SK-N-SH (cell line): ENCODE measurements at places on chromosomes 12 and 14.
A peak's percentile ranks its signal among the peaks of the same experiment; 100 is the strongest.

DNA sequence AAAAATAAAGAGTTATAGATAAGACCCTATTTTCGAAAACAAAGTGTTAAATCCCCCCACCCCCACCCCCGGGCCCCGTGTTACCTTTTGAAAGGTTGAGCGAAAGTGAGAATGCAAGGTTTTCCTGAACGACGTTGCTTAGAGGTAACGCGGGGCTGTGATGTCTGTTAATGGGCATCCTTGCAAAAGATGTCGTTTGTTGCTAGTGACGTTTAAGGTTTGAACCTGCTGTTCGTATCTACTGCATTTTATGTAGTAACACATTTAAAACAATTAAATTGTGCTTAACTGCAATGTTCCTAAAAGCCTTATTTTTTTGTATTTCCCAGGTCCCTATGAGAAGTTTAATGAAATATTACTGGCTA lies 1.2 kb downstream of the CPSF6 start:
- DNase-seq = peak; percentile 25

DNA sequence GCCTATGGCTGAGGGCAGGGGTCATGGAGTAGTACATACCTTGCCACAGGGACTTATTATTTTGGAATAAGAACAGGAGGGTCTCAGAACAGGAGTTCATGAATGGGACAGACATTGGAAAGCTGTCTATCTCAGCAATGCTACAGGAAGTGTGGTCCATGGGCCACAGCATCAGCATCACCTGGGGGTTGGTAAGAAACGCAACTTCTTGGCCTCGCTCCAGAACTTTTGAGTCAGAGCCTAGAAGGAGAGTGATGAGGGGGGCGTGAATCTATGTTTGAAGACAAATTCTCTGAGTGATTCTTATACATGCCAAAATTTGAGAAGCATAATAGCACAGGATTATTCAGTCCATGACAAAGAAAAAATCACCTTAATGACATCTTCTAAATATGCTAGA lies 156.6 kb downstream of the RPAP3 start:
- no peak for DNase-seq

DNA sequence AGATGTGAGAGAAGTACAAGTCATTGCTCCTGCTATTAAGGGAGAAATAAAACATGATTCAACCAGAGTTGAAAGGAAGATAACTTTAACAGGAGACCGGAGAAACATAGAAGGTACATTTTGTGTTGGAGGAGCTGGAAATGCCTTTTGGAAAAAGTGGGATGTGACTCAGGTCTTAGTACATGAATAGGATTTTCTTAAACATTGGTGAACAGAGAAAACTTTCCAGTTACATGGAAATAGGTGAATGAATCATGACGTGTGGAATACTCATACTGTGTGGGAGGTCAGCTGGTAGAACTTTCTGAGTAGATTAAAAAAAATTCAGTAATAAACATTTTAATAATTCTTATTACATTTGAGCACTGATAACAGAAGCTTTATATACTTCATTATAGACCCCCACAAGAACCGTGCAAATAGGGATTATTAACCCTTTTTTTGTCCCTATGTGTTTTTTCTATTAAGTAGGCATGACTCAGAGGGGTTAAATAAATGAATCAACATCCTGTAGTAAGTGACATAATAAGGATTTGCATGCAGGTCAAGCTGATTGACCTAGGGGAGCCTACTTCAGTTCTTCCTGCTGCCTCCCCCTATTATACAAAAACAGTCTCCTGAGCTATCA lies 710.5 kb downstream of the NOVA1 start:
- no peak for DNase-seq

DNA sequence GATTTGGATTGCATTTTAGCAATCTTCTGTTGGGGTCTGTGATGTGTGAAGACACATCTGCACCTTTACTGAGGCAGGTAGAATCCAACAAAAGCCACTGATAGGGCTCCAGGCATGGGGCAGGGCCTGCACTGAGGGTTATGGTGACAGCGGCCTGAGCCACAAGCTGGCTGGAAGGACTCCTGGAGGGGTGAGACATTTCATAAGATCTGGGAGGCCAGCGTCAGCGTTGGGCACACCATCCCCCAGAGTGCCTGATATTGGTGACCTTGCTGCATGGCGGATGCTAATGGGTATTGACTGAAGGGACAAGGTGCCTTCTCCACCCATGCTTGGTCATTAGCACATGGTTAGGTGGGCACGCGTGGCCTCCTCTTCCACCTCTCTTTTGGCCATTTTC lies 187.6 kb downstream of the CACNA1C start:
- no peak for DNase-seq

GRCh38 chr12:58204071-58204470 lies 262.7 kb downstream of the ATP23 start:
- DNase-seq = no peak

GRCh38 chr14:75944607-75945241 lies 37.1 kb downstream of the TGFB3 start:
- DNase-seq = no peak

GRCh38 chr12:89414851-89415250 lies 62.5 kb upstream of the DUSP6 start:
- DNase-seq = no peak

DNA sequence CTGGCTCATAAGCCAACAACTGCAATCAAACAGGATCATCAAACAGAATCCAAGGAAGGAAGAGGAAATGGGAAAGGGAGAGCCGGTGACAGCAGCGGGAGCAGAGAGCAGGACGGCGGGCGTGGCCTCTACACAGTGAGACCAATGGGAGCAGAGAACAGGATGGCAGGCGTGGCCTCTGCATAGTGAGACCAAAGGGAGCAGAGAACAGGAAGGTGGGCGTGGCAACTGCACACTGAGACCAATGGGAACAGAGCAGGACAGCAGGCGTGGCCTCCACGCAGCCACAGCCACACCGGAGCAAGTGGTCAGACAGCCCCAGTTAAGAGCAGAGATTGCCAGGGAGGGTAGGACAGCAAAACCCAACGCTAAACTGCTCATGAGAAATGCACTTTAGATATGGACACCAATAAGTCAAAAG lies 16.4 kb downstream of the LRCOL1 start:
- DNase-seq = peak; percentile 93

- no peak for DNase-seq
These were observed 173.5 kb downstream of the PAX9 start for GRCh38 chr14:36835128-36835527.

- DNase-seq = no peak
These were observed 32.4 kb downstream of the YY1 start for GRCh38 chr14:100271247-100271939.

GRCh38 chr14:24316597-24316950 lies 5.3 kb downstream of the LTB4R start:
- no peak for DNase-seq

GRCh38 chr12:110965574-110965973 lies 45.2 kb upstream of the MYL2 start:
- no peak for DNase-seq

- no peak for DNase-seq
These were observed 57.7 kb downstream of the WDR20 start for GRCh38 chr14:102197317-102197853.

DNA sequence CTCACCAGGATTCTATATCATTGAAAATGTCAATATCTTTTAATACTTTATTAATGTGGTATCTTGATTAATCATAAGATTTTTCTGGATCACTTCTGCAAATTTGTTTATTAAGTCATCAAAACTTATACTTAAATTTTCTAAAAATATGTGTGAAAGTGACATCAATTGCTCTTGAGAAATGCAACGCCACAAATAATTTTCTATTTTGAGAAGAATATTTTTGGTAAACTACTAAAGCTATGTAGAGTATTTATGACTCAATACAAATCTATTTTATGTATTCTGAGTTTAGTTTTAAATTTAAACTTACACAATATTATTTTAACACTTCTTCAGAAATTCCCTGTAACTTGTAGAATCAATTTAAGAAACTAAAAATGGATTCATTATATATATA lies 263.3 kb downstream of the RASSF9 start:
- no peak for DNase-seq

DNA sequence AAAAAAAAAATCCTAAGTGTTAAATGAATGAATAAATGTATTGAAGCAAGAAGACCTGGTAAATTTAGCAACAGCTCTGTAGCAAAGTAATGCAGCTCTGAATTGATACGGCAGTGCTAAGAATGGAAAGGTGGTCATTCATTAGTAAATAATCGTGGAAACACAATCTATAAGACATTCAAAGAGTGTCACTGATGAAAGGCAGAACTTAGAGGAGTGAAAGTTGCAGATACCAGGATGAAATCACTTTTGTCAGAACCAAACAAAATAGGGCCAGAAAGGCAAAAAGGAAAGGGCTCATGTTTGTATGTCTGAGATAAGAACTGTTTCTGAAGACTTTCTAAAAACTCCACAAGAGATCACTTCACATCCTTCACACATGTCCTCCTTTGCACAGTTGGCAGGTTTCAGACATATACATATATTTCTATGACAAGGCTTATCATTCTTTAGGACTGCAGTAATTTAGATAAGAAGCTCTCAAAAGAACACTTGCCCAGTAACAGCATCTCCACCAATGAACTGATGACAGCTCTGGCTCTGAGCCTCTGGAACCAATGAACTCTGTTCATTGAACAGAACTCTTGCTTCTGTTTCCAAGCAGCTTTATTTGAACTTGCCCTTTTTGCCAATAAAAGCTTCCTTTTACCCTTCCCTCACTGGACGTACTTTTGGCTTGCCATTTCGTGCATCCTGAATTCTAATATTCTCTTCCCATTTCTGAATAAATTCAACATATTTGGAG lies 4.2 kb upstream of the LRR1 start:
- DNase-seq = no peak

GRCh38 chr12:6817098-6817497 lies 4.5 kb upstream of the GPR162 start:
- no peak for DNase-seq

GRCh38 chr14:93778856-93779629 lies 9.2 kb downstream of the PRIMA1 start:
- DNase-seq = no peak

GRCh38 chr14:60736494-60736893 lies 1.9 kb downstream of the MNAT1 start:
- DNase-seq = no peak

GRCh38 chr14:95216008-95216407 lies 58.7 kb upstream of the DICER1 start:
- no peak for DNase-seq

- no peak for DNase-seq
These were observed 72.9 kb downstream of the MIPOL1 start for GRCh38 chr14:37270629-37271028.

- no peak for DNase-seq
These were observed 4.0 kb downstream of the MTA1 start for GRCh38 chr14:105423488-105424195.

- DNase-seq = peak; percentile 76
These were observed 326.1 kb upstream of the RTL1 start for GRCh38 chr14:101229666-101230065.

- DNase-seq = no peak
These were observed 9.0 kb upstream of the TAS2R31 start for GRCh38 chr12:11040162-11040561.

DNA sequence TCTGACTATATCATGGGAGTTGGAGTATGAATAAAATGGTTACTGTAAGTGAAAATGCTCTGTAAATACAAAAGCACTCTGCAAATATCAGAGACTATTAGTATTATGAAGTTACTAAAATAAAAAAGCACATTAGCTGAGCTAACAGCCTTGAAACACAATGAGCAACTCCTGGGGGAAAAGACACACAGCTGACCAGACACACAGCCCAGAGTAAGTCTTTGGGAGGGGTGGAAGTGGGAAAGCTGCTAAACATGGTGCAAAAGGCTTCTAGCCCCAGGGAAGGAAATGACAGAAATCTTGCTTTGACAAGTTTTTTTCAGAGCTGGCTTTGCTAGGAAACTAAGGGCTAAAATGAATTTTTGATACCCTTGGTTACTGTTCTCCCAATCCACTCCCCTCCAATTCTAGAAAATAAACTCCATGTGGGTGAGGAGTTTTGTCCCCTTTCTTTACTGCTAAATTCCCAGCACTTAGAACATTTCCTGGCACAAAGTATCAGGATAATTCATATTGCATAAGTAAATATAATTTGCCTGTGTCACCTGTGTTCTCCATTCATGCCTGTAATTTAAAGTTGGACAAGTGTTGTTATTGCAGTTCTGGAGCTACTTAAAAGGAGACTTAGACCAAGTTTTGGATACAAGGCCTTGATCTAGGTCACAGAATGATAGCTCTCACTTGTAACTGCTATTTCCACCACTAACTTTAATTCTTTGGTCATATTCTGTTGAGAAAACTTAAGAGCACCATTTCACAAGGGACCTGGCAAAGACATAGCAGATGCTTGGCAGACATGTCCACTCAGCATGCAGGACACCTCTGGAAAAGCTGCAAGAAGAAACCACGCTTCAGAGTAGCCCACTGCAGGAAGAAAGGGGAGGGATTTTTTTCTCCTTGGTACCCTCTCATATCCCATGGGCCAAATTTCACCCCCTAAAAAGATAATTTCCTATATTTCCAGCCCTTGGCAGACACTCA lies 19.0 kb upstream of the RAB3IP start:
- no peak for DNase-seq

DNA sequence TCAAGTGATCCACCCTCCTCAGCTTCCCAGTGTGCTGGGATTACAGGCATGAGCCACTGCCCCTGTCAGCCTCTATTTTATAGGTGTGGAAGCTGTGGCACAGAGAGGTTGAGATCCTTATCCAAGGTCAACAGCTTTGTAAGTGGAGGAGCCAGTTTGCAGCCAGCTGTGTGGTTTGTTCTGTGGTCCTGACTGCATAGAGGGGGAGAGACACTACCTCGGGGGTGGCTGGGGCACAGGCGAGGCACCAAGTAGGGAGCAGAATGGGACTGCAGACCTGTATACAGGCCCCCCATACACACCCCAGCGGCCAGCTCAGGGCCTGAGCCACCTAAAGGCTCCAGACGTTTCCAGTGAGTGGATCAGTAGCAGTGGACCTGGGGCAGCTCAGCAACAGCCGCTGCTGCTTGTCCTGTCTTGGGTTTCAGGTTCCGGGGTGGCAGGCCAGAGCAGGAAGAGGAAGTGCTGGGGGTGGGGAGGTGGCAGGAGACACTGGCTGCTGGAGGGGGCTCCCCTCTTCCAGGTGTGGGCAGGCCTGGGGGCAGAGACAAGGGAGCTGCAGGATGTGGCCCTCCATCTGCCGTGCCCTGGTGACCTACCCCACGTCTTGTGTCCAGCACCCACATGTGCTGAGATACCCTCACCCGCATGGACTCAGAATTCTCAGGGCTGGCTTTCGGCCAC lies 11.0 kb downstream of the ORAI1 start:
- no peak for DNase-seq
